Esophagus squamous epithelium (tissue), 5 donors: ENCODE measurements at places on chromosomes 7 and 10.

DNA sequence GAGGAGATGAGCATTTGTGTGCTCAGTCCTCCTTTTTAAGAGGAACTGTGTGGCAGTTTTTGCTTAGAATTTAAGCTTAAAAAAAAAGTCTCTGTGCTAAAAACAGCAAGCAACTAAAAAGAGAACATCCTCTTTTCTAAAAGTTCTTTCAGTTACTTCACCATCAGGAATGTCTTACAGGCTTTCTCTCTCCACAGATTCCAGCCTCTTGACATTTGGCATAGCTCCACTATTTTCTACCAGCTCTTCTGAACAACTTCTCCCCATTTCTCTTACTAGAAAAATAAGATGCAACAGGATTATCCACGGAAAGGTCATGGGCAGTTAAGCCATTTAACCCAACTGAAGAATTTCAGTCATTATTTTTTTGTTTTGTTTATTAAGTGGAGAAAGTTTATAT, 13.2 kb downstream of the PCLO start:
- no peak for DNase-seq

DNA sequence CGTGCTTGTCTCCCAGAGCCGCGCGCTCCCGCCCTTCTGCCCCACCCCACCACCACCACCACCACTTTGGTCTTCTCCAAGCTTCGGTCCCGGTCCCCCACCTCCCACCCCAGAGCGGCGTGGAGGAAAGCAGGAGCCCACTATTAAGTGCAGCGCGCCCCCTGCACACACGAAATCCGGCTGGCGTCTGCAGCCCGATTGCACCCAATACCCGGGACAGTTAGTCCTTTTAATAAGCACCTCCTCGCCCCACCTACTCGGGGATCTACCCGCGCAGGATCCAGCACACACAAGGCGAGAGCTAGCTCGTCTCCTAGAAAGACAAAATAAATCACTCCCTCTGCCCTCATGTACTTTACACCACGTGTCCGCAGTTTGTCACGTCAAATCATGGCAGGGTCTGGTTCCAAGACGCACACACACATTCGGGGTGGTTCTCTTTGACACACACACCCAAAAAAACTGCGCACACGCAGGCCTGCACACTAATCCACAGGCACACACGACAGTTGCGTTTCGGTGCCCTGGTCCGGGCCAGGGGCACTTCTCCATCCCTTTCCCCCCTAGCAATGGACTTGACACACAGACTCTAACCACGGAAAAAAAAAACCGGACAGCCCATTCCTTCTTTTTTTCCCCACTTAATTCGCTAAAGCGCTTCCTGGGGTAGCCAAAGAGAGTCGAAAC, 1.6 kb downstream of the SFMBT2 start:
- no peak for DNase-seq

GRCh38 chr7:137961200-137962177, 40.4 kb downstream of the CREB3L2 start:
- no peak for DNase-seq

GRCh38 chr10:18044976-18045720, 93.4 kb downstream of the SLC39A12 start:
- DNase-seq: no peak

- DNase-seq: no peak
These were observed 251.9 kb upstream of the FOXK1 start for GRCh38 chr7:4430227-4430626.

DNA sequence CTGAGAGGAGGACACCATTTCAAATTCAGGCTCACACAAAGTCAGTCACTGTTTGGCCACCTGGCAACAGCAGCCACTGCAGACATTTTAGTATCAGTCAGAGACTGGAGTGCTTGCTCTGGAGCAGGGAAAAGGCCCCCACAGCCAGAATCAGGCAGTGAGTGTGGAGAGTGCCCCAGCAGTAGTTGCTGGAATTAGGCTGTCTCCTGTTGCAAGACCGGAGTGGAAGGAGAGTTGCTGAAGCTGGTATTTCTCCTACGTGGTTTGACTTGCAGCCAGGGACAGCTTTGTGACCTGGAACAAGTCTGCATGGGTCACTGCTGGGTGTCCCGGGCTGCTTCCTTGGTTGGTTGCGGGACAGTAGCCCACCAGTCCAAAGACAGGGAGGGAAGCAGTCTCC, 78.4 kb upstream of the TMEM168 start:
- no peak for DNase-seq

GRCh38 chr10:60252688-60253087, 137.0 kb downstream of the ANK3 start:
- no peak for DNase-seq

- DNase-seq: no peak
These were observed 7.5 kb downstream of the MTG1 start for GRCh38 chr10:133401500-133401899.

DNA sequence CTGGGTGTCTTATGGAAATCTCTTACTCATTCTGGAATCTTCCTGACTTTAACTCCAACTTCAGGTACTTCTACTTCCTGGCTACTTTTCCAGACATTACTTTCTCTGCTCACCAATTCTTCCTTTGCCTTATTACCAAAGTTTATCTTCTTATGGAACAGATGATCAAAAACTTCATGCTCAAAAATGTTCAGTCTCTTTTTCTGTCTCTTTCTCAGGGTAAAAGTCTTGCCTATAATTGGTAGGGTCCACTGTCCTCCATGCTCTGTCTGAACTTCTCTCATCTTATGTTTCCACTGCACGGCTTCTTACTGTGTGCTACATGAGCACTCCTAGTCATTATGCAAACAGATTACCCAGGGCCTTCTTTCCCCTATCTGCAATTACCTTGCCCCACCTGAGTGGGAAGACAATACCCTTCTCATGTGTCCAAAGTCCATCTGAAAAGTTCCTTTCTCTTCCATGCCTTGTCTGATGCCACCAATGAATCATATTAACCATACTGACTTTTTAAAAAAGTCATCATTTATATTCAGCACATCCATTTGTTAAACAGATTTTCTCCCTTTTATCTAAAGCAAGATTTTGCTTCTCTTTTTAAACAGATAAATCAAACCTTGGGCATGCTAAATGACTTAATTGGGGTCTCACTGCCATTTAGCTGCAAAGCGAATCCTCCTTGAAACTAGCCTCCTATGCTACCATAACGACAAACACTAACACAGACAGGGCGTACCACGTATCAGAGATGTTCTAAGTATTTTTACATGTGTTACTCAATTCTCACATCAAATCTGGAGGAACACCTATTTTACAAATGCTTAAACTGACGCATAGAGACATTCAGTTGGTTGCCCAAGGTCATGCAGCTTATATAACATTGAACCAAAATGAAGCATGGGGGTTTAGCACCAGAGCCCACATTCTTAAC, 48.8 kb downstream of the SEMA3C start:
- DNase-seq: no peak

DNA sequence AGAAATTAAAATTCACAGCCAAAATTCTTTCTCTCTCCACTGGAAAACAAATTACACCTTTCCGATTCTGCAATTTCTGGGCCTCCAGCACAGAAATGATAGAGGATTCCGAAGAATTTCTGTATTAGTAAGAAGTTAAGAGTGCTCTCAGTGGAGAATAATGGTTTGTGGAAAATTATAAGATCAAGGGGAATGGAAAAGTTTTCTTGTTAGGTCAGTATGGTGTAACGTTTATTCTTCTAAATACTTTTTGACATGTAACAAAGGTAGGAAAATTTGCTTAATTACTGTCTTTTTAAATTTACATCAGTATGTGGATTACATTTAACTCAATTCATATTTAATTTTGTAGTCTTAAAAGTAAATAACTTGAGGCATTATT, 288.3 kb upstream of the NFE2L3 start:
- no peak for DNase-seq

GRCh38 chr10:131846240-131847101, 54.3 kb upstream of the PPP2R2D start:
- DNase-seq: no peak

GRCh38 chr10:62437696-62438095, 63.5 kb downstream of the ZNF365 start:
- no peak for DNase-seq

DNA sequence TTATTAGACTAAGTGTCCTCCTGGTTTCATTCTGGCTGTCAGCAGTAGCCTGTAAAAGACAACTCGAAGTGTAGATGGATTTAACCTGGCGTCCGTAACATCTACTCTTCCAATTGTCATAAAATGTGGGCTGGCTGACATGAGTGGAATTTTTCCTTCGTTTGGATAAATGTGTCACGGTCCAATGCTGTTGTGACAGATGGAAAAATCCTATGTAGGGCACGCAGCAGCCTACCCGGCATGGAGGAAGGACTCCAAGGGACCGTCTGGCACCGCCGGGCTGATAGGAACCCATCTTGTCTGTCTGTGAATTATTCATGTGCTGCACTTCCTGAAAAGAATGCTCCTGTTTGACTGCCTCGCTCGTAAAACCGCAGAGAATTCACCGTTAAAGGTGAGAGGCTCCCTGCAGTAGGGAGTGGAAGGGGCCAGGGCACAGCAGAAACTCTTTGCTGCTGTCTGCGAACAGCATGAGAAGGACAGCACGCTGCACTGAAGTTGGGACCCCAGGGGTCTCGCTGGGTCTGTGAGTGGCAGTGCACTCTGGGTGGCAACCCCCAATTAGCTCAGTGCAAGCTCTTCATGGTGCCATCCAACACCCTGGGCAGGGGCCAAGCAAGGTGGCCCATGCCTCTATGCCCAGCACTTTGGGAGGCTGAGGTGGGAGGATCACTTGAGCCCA, 1.6 kb upstream of the ORAI2 start:
- no peak for DNase-seq

DNA sequence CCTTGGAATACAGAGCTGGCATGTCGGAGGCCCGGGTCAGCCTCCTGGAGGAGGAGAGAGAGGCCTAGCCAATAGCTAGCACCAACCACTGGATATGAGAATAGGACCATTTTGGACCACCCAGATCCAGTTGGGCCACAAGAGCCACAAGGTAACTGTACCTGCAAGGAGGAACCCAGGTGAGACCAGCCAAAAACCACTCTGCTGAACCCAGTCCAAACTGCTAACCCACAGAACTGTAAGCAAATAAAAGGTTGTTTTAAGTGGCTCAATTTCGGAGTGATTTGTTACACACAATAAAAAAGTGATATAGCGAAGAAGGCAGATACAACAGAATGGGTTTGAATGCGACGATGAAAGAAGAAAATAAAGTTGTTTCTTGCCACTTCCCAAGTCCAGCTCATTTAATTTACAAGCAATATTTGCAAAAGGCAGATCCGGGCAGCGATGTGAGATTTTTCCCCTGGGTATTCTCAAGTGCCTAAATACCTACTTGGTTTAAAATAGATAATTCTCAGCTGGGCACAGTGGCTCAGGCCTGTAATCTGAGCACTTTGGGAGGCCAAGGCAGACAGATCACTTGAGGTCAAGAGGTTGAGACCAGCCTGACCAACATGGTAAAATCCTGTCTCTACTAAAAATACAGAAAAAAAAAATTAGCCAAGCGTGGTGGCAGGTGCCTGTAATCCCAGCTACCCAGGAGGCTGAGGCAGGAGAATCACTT, 23.1 kb downstream of the ZNF467 start:
- no peak for DNase-seq

DNA sequence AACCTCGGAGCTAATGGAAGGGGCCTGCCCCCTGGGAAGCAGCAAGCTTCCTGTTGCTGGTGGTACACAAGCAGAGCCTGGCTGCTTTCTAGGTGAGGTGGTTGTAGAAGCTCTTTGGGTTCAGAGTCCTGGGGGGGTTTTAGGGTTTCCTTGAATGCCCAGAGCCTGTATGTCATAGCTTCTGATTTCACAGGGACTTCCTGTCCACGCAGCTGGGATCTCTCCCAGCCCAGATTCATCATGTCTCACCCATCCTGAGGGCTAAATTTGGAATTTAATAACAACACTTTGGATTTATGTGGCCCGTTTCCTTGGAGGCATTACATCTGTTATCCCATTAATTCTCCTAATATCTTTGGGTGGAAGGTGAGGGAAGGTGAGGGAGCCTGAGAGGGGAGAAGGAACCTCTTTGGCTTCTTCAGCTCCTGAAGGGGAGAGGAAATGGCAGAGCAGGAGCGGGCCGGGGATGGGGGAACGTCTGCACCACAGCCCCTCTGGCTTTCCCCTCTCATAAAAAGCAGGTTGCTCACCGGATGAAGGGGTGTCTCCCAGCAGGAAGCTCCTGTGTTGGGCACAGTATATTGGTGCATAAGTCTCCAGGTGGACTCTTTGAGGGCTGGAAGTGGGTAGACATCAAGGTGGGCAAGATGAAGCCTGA, 19.7 kb downstream of the RPS24 start:
- no peak for DNase-seq

GRCh38 chr7:15906436-15906835, 220.0 kb upstream of the MEOX2 start:
- no peak for DNase-seq

- no peak for DNase-seq
These were observed at the start of gene PLEKHS1 for GRCh38 chr10:113751181-113751732. TSS of gene PLEKHS1 (plus strand) at chr10:113751682. CDS start at chr10:113755278, 3,596 bp downstream.

DNA sequence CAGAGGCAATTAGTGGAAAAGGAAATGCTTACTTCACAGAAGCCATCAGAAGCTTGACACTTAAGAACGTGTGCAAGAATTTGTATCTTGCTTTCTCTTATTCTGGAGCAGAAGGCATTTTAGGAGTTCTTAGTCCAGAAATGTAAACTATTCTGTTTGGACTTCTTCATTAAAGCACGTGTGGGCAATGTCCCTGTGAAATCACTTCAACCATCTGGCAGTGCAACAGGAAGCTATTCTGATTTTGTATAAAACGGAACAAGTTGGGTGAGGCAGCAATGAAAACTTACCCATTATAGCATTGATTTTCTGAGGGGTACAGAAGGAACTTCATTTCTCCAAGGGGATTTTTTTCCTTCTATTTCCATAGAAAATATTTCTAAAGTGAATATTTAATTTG, 21.3 kb upstream of the ARHGAP21 start:
- no peak for DNase-seq

DNA sequence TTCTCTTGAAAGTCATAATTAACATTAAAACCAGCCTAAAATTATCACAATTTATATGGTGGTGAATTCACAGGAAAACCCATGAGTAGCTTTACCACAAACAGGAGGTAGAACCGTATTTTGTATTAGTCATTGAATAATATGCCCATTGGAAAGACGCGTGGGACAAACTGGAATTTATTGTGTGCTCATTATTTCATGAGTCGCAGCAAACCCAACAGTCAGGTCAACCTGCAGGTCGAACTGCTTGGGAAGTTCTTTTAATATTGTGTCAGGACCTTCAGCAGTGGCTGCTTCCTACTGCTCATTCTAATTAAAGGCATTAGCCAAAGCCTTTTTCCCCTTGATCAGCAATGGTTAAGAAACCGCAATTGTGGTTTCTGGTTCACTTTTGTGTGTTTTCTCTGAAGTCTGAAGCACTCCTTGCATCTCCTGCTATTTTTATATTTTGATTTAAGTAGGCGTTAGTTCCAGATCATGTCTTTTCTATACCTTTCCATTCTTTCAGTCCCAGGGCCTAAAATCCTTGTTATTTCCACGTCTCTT, 100.1 kb downstream of the RAB11FIP2 start:
- no peak for DNase-seq

- DNase-seq: no peak
These were observed 121.4 kb upstream of the INHBA start for GRCh38 chr7:41824284-41824683.

DNA sequence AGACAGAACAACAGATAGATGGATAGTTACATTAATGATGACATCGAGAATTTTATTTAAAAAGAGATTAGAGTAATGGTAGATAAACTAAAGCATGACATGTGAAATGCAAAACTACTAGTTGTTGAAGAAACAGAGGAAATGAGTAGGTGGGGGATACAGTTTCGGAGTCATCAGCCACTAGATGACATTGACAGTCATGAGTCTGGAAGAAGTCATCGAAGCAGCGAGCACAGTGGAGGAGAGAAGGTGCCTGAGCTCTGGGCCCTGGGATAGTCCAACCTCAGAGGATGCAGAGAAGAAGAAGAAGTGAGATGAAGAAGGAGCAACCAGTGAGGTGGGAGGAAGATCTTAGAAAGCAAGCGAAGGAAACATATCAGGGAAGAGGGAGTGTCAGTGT, 20.2 kb upstream of the SEC61A2 start:
- no peak for DNase-seq
